Left ventricle myocardium superior (tissue), 1 donor: ENCODE measurements at places on chromosomes 12 and 14. TPM values are rescaled to one million over a fixed set of nuclear protein-coding genes. Genes with fewer than 3 reads are reported as not detected.
A peak's percentile ranks its signal among the peaks of the same experiment; 100 is the strongest.

- DNase-seq: no peak
Measured at GRCh38 chr12:78683031-78683430, 181.5 kb upstream of the SYT1 start.

DNA sequence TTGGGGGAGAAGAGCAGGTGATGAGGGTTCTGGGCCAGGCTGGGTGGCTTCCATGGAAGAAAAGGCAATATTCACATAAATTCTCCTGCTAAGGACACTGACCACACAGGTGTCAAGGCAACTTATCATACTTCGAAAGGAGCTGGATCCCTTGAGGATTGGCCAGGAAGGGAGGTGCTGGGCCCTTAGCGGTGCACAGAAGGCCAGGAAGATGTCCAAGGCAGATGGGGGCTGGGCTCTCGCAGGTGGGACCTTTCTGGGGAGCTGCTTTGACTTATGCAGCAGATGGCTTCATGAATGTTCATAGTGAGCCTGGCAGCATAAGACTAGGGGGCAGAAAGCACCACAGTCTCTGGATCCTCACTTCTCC lies 3.9 kb downstream of the CD63 start:
- no peak for DNase-seq

Gene SLC17A8
- not detected for total RNA-seq

DNA sequence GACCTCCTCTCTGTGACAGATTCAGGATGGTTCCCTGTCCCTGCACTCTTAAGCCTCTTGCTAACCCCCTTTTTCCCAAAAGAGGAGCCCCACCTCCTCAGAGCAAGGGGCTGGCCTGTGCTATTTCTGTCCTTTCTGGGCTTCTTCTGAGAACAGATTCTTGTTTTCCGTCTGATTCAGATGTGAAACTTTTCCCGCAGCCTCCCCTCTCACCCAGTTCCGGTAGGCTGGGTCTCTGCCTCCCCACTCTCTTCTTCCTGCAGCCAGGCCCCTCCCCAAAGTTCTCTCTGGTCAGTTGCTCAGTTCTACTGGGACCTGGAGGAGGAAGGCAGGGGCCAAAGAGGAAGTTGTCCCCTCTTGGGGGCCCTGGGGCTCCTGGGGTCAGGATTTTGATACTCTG lies 11.8 kb downstream of the PDE1B start:
- peak; percentile 42 for DNase-seq

GRCh38 chr12:89538897-89539296 lies 13.1 kb upstream of the POC1B start:
- DNase-seq: no peak

DNA sequence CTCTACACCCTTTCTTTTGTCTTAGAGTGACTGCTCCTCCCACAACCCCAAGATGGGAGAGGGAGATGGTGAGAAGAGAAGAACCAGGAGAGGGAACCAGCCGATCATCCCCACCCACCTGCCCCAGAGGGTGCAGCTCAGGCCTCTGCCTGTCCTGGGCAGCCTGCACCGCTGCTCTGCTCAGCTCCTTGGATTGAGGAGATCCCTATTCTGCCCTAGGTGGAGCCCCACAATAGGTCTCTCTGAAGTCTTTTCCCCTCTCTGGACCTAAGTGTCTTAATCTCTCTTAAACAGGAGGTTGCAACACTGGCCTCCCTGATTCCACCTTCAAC lies 2.2 kb downstream of the ANKRD33 start:
- DNase-seq: no peak

- DNase-seq: no peak
Measured at GRCh38 chr12:48690990-48691389, 9.0 kb upstream of the KANSL2 start.

Gene NEUROD4
- not detected for total RNA-seq

- DNase-seq: no peak
Measured at GRCh38 chr12:65800937-65801336, 23.3 kb upstream of the HMGA2 start.

- no peak for DNase-seq
Measured at GRCh38 chr12:96322720-96323119, 77.5 kb downstream of the CDK17 start.

DNA sequence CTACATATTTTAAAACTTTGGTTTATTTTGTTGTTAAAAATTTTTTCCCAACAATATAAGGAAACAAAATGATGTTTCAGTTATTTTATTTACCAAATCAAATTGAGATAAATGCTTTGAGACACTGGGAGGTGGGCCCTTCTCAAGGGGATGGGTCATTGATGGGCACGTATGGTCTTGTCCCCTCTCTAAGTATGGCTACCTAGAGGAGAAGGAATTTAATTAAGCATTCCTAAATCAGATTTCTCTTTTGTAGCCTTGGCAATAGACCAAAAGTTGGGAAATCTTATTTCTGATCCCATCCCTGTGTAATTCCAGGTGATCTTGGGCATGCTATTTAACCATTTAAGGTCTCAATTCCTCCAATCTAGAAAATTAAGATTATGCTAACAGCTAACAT lies 79.0 kb downstream of the SCN8A start:
- no peak for DNase-seq

- no peak for DNase-seq
Measured at GRCh38 chr12:130762319-130762675, 46.2 kb upstream of the RIMBP2 start.

- DNase-seq: no peak
Measured at GRCh38 chr14:75539162-75539560, 16.9 kb downstream of the BATF start.

- DNase-seq: no peak
Measured at GRCh38 chr12:102249079-102249841, 51.6 kb upstream of the PMCH start.

GRCh38 chr14:102220031-102220430 lies 80.3 kb downstream of the WDR20 start:
- no peak for DNase-seq

- DNase-seq: no peak
Measured at GRCh38 chr14:69580009-69580577, 5.4 kb upstream of the CCDC177 start.

Gene MYO1H
- 0.52 TPM for total RNA-seq

Gene FAM222A
- 25.7 TPM for total RNA-seq

DNA sequence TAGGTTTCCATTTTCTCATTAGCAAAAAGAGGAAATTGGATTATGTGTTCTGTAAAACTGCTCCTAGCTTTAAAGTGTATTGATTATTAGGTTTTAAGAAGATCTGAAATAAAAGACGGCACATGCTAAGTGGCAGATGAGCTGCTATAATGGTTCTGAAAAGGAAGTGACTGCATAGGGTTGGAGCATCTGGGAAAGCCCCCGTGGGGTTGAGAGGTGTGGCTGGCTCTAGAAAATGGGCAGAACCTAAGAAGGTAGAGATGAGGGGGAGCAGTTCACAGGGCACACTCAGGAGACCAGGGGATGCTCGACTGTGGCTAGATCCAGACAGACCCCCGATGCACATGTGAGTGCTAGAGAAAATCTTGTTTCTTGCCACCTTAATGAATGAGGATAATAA lies 1.9 kb downstream of the IFNG-AS1 start:
- no peak for DNase-seq

- DNase-seq: peak; percentile 82
Measured at GRCh38 chr12:110245369-110245772, 35.7 kb upstream of the ATP2A2 start.

- no peak for DNase-seq
Measured at GRCh38 chr12:131552492-131552863, 158.4 kb upstream of the SFSWAP start.

- DNase-seq: no peak
Measured at GRCh38 chr12:100795174-100795799, 711 bp downstream of the ANO4 start.

GRCh38 chr12:25529738-25530137 lies 23.3 kb downstream of the LMNTD1 start:
- no peak for DNase-seq

- DNase-seq: no peak
Measured at GRCh38 chr12:77236066-77236465, 170.7 kb upstream of the E2F7 start.

DNA sequence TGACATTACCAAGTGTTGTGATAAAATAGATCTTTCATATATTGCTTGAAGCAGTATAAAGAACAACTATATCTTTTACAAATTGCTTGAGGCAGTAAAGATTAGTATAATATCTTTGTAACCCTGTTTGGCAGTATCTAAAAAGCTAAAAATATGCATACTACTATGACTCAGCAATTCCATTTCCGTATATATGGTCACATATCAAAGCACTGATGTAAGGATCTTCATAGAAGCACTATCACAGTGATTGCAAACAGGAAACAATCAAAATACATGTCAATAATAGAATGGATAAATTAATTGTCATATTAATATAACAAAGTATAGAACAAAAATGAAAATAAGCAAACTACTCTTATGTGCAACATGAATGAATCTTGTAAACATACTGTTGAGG lies 158.4 kb upstream of the IGF1 start:
- no peak for DNase-seq

DNA sequence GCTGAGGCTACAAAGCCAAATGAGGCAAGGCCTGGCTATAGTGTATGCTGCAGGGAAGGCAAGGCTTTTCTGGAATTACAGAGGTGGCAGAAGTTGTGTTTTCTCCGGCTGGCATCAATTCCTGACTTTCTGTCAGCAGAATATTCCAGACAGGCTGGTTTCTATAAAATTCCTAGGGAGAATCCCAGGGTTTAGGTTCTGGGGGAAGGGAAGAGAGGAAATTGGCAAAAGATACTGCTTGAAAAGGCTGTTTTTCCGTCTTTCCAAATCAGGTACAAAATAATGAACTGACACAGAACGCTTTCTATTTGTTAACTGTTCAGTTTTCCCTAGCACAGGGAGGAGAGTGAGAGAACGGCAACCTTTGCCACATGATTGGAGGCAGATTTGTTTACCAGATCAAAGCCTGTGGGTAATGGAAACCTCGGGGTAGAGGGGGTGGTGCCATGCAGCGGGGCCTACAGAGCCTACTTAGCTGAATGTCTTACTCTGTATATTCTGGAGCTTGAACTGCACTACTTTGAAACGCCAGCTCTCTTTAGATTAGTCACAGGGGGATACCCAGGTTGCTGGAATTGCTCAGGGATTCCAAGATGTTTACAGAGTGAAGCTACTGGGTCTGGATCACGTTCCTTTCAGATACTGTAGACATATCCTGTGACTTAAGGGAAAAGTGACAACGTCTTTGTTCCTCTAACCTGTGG lies 65.8 kb upstream of the DACT1 start:
- DNase-seq: no peak

DNA sequence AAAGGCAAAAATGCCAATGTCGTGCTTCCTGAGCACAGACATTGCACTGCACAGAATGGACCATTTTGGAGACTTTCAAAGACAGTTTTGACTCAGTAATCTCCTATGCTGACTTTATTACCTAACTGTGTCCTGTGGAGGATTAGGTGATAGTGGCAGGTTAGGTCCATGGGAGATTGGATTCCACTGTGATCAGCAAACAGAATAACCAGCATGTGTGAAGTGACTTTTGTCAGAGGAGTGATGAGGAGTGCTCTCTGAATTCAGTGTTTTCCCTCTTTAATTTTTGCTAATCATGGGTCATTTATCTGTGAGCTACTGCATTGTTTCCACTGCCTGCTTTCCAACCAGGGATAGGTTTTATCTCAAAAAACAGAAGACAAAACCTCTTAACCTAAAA lies 662.5 kb downstream of the DIO2 start:
- no peak for DNase-seq

- no peak for DNase-seq
Measured at GRCh38 chr12:131436922-131437705, 273.8 kb upstream of the SFSWAP start.
